ENCODE measurements at places on chromosomes 13 and 19. TPM values are rescaled to one million over a fixed set of nuclear protein-coding genes. Genes with fewer than 3 reads are reported as not detected.

- no peak for DNase-seq
Measured at GRCh38 chr13:95234242-95234641, 67.0 kb downstream of the ABCC4 start.

DNA sequence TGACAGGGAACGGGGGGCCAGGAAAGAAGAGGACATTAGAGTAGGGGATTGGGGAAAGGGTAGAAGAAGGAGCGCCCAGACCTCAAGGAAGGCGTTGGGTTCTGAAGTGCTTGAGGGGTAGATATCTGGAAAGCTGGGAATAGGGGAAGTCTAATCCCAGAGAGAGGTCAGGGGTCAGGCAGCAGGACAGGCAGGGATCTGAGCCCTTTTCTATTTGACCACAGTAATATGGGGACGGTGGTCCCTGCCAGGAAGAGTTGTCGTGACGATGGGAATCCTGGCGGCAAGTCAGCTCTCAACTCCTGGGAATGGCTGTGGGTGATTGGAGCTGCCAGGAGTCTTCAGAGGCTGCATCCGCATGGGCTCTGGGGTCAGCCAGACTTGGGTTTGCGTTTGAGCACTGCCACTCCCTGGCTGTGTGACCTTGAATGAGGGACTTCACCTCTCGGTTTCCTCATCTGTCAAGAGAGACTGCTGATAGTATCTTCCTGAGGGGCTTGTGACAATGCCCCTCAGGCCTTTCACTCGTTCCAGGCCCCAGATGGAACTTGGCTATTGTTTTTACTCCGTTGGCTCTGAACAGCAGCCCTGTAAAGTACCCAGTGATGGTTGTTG is 1.3 kb downstream of the AP2A1 start:
- no peak for DNase-seq

DNA sequence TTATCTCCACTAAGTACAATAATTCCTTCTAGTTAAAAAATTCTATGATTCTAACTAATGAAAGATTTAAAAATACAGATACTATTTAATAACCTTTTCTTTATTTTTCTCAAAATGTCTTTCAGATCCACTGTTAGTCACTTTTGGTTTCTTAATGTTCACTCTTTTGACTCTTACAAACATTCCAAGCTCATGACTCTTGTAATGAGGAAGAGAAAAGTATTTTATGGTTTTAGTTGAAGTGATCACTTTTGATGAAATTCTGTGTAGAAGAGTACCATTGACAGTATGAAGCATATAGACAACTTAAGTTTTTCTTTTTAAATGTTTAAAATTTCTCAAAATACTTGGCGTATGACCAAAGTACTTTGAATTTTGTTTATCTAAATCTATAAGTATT is 27.8 kb downstream of the COG3 start:
- DNase-seq = no peak

The TMEM255B gene
- not detected for total RNA-seq

- no peak for DNase-seq
Measured at GRCh38 chr19:12244370-12244769, 50.3 kb downstream of the ZNF44 start.
